ENCODE measurements at places on chromosomes 3 and 15.

DNA sequence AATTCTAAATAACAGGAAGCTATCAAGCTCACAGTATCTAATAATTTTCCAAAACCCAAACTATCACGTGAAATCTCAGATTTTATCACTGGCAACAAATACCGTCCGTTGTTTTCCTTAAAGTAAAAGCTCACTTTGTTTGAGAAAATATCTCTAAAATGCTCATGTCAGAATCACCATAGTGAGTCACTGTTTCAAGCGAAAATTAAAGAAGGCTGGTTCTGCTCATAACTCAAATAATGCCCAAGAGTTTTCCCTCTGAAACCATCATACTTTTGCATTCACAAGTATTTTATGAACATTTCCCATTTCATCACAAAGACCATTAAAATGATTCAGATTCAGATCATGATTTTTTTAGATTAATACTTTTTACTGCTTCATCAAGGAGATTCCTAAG, 50.6 kb downstream of the TBL1XR1 start:
- no peak for DNase-seq

DNA sequence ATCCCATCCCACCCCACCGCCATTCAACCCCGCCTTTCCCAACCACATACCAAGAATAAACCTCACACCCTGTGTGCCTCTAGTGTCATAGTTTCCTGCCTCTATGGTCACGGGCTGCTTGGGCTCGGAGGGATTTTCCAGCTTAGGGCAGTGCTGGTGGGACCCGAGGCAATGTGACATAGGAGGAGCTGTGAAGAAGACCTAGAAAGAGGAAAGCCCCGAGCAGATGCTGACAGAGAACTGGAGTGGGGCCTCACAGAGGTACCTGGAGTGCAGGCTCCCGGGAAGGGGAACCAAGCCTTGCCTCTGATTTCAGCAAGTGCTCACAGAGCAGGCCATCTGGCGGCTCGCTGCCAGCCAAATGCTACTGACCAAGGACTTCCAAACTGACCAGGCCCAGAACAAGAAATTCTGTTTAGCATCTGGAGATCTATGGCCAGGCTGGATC, 27.5 kb downstream of the BHLHE40 start:
- no peak for DNase-seq

DNA sequence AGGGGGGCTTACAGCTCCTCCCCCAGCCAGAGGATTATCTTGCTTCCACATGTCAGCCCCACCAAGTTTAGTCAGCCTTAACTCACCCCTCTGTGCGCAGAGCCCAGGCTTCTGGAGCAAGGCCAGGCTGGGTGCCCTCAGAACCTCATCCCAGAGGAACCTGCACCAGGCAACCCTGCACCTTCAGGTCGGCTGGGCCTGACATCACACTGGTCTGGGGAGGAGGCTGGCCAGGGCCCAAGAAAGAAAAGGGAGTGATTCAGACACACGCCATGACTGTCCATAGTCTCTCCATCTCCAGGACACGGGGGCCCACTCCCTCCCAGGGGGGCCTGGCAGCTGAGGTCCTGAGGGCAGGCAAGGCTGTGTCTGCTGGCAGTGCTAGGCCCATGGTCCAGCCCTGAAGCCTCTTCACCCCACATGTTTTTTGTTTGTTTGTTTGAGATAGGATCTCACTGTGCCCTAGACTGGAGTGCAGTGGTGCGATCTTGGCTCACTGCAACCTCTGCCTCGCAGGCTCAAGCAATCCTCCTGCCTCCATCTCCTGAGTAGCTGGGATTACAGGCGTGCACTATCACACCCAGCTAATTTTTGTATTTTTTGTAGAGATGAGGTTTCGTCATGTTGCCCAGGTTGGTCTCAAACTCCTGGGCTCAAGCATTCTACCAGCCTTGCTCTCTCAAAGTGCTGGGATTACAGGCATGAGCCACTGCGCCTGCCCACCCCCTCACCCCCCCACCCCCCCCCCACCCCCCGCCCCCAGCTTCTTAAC, 11.1 kb downstream of the TNK2 start:
- DNase-seq = peak; percentile 48

- peak; percentile 12 for DNase-seq
These were observed at the start of gene CSPG5 for GRCh38 chr3:47578691-47579632. CSPG5 (minus strand) TSS chr3:47578865; CDS start chr3:47578693, 172 bp downstream.

DNA sequence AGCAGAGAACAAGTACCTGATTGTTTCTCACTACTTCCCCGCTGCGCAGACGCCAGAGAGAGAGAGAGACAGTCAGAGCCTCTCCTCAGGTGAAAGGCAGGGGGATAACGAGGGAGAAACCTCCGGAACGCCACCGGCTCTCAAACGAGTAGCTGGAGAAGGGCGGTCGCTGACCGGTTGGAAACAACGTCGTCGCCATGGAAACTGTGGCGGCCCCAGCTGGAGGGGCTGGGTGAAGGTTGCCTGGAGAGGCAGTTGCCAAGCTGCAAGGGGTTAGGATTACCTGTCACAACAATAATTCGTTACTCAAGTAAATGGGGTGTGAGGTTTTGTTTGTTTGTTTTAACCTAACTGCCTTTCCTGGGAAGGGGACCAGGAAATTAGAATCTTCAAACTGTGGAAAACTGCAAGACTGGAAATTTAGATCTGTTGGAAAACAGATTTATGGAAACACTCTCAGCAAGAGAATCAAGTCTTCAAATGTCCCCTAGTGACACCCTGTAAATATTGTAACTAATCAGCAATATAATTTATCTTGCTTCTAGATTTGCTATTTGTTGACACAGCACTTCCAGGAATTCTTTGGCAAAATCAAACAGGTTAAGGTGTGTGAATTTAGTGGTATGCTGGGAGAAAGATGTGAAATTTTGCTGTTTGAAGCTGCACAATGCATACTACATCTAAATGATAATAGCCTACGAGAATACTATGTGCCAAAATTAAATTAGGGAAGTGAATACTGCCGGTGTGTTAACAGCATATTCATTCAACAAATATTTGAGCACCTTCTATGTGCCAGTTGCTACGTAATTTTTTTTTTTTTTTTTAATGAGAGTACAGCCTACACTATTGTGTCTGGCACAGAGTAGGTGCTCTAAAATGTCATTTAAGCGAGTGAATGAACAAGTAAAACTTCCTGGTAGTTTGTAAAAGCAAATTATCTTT, at the start of gene DNAH12:
Gene DNAH12 (minus strand): TSS at position 164 of the 945 bp plus-strand sequence. CDS start 1,474 bp downstream, outside the sequence.
- peak; percentile 48 for DNase-seq

GRCh38 chr15:63381301-63382204, at the start of gene CA12:
CA12 (minus strand) TSS chr15:63381846; CDS start chr15:63381720, 126 bp downstream.
- peak; percentile 30 for DNase-seq

DNA sequence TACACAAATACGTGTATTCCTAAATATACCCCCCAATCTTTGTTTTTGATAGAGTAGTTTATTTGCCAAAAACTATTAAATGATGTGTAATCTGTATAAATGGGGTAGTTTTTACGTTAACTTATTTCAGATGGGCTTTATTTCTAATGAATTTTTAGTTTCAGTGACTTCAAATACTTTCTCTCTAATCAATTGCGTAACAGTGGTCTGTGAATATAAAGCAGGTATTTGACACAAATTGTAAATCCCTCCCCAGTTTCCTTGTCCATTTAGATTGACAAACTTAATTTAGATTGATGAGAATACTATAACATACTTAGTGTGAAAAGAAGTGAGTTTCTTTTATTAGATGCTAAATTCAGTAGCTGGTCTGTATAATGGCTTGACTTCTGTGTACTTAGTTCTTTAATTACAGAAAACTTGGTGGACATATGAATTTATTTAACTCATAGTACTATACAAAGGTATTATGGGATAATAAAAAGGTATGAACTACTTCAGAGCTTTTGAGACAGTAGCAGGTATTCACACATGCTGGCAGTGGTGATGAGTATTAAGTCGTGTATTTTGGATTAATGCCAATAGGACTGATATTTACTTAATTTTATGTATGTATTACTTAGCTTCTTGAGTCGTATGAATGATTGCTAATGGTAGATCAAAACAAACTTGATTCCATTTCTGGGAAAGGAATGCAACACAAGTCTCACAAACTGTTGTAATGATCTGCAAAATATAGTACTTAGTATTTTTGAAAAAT, 81.6 kb downstream of the STT3B start:
- no peak for DNase-seq

- no peak for DNase-seq
These were observed 55.2 kb downstream of the CMSS1 start for GRCh38 chr3:99872923-99873254.

GRCh38 chr15:69579950-69580618, 127.5 kb downstream of the RPLP1 start:
- DNase-seq = no peak

DNA sequence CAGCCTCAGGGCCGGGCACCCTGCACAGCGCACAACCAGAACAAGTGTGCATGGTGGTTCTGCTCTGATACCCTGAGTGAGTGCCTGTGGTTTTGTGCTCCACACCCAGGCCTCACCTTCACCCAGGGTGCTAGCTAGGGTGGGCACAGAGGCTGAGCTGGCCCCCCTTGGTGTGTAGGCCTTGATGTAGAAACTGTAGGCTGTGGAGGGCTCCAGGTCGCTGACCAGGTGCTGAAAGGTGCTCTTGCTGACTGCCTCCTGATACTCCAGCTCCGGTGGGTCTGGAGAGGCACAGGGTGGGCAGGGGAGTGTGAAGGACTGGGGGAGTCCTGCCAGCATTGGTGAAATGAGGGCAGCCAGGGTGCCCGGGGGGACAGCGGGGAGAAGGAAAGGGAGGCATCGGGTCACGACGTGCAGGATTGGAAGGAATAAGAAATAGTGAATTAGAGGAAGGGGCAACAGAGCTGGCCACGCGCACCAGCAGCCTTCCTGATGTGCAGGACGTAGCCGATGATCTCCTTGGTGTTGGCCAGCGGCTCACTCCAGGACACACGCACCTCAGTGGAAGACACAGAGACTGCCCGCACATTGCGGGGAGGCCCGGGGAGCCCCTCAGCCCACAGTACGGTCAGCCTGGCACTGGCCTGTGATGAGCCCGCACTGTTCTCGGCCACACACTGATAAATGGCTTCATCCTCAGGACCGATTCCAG, 26.6 kb downstream of the RNU5B-1 start:
- DNase-seq = no peak

GRCh38 chr15:73385205-73385604, 16.4 kb upstream of the HCN4 start:
- no peak for DNase-seq

GRCh38 chr15:70111203-70112073, 13.7 kb upstream of the TLE3 start:
- peak; percentile 37 for DNase-seq

DNA sequence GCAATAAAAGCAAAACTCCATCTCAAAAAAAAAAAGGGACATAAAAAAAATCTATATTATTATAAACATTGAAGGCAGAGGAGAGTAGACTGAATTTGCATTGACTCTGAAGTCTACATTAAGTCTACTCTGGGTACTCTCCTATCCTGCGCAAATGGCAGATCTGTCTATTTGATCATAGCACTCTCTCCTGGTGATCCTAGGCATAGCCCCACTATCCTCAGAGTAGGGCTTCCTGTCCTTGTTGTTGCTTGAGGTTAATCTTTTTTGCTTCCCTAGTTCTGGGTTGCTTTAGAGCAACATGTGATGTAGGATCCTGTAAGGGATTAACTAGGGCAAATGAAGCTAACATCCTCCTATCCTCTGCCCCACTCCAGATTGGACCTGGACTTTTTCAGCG, 82.1 kb upstream of the LRRFIP2 start:
- peak; percentile 45 for DNase-seq

- no peak for DNase-seq
These were observed 102.6 kb downstream of the DPH6 start for GRCh38 chr15:35443376-35443775.

GRCh38 chr3:52339612-52340011, 23.5 kb downstream of the DNAH1 start:
- DNase-seq = peak; percentile 62

GRCh38 chr15:70876011-70876410, 16.2 kb downstream of the THAP10 start:
- no peak for DNase-seq

DNA sequence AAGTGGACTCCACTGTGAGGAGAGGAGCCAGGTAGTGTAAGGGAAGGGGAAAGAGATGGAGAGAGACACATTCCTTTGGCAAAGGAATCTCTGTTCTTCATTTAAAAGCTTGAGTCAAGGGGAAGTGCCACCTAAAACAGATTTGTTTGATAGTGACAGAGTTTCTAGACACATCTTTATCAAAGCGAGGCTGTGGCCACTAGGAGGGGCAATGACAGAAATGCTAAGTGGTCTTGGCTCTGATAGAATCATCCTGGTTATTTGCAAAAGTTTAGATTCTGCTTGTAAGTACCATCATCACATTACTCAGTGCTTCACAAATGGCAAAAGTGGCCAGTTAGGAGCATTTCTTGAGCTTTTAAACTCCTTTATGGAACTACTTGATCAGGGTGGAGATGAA, 261.4 kb downstream of the CNTN3 start:
- no peak for DNase-seq

DNA sequence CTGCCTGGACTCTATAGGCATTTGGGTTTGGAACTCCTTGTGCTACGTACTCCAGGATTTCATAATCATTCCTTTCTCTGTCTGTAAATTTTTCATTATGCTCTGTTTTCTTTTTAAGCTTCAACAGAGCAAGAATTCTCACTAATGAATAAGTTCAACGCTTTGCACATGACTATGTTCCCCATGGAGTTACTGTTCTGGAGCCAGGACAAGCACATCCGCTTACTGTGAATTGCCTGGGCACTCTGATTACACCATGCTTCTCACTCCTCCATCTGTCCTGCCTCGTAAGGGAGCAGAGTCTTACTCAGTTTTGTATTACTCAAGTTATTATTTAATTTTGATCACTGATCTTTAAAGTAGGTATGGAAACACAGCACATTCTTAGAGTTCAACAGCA, 472.7 kb downstream of the RAP2B start:
- no peak for DNase-seq

DNA sequence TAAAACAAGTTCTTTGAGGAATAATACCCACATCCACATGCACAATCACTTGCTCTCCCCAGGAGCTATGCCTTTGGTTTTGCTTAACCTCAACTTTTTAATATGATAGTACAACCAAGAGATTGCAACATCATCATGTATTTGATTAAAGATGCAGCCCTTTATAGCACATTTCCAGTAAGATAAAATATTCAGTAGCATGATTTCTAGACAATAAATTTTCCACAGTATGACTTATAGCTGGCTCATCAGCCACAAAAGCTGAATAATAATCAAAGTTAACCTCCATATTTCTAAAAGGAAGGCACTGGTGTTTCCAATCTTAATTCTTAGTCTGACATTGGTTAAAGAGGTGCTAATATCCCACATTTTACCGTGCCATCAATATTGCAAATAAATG, 622.5 kb downstream of the TBL1XR1 start:
- DNase-seq = no peak

- no peak for DNase-seq
These were observed 19.5 kb downstream of the AVEN start for GRCh38 chr15:34019369-34019990.

DNA sequence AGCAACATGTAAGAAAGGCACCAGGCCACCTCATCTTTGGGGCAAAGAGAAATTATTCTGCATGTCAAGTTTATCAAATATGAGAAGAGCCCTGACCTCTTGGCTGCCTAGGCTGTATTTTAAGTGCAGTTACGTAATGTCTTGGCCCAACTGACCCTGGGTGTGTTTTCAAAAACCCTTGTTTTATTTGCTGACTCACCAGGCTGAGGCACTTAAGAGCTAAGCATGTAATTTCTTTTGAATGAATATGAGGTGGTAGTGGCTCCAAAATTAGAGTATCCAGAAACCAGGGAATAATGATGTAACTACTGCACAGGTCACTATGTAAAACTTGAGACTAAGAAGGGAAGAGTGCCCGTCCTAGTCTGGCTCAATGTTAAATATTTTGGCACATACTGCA, 24.3 kb downstream of the PGPEP1L start:
- peak; percentile 11 for DNase-seq

GRCh38 chr15:51926809-51927208, 44.8 kb downstream of the LEO1 start:
- DNase-seq = no peak

Measured in ACHN (cell line).